NCI-H1417 (cell line): ENCODE measurements at places on chromosomes 1 and 21.

- no peak for DNase-seq
Observed at GRCh38 chr1:1132956-1133750, 17.3 kb upstream of the C1orf159 start.

DNA sequence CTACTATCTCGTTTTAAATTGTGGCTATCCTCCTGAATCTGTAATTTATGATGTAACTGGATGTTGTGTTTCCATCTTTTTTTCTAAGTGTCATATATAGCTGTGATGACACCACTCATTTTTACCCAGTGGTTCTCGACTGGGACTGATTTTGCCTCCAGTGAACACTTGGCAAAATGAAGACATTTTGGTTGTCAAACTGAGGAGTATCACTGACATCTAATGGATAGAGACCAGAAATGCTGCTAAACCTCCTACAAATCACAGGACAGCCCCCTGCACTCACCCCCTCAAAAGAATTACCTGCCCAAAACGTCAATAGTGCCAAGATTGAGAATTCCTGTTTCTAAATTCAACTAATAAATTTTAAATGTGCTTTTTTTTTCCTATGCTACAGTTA lies 1.9 kb downstream of the TRMT13 start:
- DNase-seq = no peak

- DNase-seq = no peak
Observed at GRCh38 chr1:29145739-29146437, 22.2 kb upstream of the TMEM200B start.

GRCh38 chr1:88923224-88923623 lies 31.9 kb upstream of the GTF2B start:
- no peak for DNase-seq

GRCh38 chr21:43728467-43729390 lies 9.8 kb downstream of the PDXK start:
- no peak for DNase-seq

GRCh38 chr1:162165528-162165927 lies 96.0 kb downstream of the NOS1AP start:
- DNase-seq = peak; percentile 18

GRCh38 chr1:151887028-151887427 lies 22.3 kb downstream of the THEM4 start:
- DNase-seq = no peak

- no peak for DNase-seq
Observed at GRCh38 chr1:173295995-173296394, 88.9 kb upstream of the TNFSF4 start.

DNA sequence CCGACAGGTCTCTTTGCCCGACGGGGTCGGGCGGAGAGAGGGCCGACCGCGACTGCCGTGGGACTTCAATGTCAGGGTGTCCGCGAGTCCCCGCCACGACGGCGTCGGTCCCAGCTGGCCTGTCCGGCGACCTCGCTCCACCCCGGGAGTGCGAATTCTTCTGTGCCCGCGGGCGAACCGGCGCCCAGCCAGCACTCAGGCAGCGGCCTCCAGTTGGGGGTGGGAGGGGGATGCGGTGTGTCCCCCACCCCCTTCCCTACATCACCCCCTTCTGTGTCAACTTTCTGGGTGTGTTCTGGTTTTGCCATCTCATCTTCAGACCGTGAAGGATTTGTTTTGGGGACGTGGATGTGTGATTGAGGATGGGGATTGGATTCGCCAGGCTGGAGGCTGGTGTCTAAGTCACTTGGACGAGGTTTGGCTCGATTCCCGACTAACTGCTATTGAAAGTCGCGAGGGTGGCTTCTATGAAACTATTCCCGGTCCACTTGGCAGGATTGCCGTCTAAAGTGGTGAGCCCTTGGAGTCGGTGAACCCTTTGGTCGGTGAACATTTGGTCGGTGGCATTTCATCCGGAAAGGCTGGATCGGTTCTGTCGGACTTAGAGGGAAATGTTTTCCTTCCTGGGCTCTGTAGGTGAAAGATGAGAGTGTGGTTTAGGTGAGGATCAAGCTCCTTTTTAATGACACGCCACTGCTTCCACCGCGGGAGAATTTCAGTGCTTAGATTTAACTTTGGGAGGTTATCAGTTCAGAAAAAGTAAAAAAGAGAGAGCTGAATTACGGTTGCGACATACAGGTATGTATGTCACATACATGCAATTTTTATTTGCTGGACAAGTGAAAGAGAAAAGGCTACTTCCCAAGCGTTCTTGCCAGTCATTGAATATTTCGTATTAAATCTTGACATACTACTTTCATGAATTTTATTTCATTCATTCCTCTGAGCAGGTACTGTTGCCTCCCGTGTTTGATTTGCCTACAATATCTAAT lies 771 bp downstream of the ABCD3 start:
- DNase-seq = peak; percentile 77

DNA sequence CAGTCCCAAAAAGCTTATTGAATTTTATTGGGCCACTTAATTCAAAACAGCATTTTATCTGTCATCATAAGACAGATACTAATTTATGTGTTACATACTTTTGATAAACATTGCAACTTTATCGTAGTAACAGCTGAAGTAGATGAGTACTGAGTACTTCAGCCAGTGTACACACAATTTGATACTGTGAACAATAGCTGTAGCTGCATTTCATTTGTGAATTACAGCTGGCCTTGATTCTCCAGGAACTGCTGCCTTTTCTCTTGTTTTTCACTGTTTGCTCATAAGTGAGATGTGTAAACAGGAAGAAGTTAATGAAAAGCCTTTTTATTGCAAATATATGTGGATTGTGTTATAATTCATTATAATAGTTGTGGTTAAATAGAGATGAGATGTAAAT lies 10.2 kb downstream of the UAP1 start:
- DNase-seq = peak; percentile 31

DNA sequence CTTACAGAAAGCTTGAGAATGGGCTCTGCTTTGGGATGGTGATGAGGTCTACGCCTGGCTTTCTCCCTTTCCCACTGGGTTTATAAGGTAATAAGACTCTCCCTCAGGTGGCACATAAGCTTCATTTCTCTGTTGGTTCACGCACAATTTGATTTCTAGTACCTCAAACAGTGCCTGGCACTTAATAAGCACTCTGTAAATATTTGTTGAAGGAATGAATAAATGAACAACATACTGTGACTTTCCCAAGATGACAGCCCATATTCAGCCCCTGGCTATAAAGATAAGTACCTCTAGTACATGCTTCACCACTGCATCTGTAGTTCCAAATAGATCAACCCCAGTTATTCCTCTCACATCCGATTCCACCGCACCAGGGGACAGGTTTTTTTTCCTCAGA lies 17.8 kb downstream of the COPA start:
- peak; percentile 82 for DNase-seq

DNA sequence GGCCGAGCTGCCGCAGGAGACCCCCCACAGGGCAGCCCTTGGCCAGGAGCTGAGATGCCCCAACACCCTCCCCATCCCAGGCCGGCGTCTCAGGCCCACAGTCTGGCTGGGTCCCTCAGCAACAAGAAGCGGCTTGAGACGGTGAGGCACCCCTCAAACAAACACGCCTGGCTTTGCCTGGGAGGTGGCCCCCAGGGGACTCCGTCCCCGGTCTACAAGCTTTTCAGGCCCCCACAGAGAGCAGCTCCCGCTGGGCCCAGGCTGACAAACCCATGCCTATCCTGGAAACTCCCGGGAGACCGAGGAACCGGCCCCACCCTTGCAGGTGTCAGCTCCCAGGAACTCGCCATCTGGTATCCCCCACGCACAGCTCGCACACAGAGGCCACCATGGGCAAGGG lies 67.0 kb downstream of the ARHGEF16 start:
- DNase-seq = no peak

DNA sequence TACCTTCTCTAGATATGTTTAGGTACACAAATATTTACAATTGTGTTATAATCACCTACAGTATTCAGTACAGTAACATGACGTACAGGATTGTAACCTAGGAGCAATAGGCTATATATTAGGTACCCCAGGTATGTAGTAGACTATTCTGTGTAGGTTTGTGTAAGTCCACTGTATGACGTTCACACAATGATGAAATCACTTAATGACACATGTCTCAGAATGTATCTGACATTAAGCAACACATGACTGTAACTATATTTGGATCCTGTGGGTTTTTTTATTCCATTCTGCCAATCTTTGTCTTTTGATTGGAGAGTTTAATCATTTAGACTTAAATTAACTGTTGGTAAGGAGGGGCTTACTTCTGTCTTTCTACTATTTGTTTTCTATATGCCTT lies 52.1 kb downstream of the STYXL2 start:
- DNase-seq = no peak

- DNase-seq = no peak
Observed at GRCh38 chr1:202752774-202753173, 42.5 kb upstream of the SYT2 start.

DNA sequence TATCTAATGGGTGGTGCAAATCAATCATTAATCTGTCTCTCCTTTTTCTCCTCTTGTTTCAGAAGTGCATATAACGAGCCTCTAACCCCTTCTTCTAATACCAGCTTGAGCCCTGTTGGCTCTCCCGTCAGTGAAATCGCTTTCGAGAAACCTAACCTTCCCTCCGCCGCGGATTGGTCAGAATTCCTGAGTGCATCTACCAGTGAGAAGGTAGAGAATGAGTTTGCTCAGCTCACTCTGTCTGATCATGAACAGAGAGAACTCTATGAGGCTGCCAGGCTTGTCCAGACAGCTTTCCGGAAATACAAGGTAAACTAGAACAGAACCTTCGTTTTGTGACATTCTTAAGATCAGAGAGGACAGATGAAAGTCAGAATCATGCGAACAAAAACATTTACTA lies 25.3 kb upstream of the VAMP3 start:
- no peak for DNase-seq

DNA sequence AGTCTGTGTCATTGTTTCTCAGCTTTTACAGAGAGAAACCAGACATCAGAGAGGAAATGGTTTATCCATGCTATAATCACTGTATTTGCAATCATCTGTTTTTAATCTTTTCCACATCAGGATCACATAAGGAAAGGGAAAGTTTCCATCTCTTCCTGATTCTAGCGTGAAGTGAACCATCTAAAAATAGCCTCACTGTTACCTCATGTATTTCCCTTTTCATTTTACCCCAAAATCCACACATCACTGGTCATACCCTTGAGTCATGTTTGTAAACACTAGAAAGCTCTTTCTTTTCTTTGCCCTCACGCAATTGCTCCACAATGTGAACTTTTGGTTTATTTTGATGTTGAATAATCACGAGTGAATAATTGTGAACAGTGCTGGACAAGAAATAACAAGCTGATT lies 146.0 kb downstream of the PLA2G4A start:
- DNase-seq = no peak

DNA sequence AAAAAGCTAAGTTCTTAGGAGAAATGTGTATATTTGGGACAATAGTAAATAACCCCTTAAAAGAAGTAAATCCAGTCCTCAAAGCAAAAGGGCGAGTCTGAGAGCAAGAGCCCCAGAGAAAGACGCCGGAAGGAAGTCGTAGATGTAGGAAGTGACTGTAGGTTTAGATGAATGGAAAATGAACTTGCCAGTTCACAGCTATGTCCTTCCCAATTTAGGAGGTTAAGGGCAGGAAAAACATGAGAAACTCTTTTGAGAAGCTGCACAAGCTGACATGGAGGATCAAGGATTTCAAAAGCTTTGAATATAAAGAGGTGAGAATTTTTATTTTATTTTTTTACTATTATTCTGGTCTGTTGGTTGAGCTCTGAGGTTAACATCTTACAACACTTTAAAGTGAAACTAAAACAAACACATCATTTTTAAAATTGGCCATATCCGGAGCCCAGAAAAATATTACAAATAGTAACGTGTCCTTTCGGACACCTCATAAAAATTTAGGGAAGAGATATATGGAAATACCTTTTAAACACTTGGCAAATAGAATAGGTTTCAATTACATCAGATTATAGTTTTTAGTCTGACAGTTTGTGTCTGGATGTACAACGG lies 1178.6 kb downstream of the MRPL39 start:
- no peak for DNase-seq

GRCh38 chr1:11245904-11246719 lies 16.2 kb downstream of the MTOR start:
- peak; percentile 60 for DNase-seq

- DNase-seq = no peak
Observed at GRCh38 chr1:197976368-197976767, 59.2 kb downstream of the LHX9 start.

DNA sequence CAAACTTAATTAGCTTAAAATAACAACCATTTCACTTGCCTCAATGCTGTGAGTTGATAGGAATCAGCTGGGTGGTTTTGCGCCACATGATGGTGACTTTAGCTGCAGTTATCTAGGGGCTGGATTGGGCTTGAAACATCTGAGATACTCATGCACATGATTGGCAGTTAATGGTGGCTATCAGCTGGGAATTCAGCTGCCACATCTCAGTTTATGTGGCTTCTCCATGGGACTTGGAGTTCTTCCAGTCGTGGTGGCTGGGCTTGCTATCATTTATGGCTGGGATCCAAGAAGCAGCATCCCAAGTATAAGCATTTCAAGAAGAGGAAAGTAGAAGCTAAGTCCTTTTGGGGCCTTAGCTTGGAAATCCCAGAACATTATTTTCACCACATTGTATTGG lies 36.4 kb downstream of the PDC start:
- no peak for DNase-seq

GRCh38 chr1:229627003-229627402 lies 956 bp downstream of the URB2 start:
- no peak for DNase-seq

DNA sequence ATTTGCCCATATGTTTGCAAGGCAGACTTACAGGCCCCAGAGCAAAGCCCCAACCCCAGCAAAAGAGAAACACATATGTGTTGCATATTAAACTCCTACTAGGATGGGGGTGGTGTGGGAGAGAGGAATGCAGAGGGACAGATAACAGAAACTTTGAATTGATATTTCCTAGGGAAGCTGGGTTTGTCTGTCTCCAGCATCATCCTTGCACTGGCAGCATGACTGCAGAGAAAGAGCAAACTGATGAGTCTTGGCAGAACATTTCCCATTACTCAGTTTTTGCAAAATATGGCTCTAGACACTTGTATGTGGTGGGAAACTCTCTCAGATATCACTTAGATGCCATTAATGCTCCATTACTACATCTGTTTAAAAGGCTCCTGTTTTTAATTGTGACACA lies 43.8 kb upstream of the MARK1 start:
- DNase-seq = no peak

- DNase-seq = peak; percentile 77
Observed at GRCh38 chr1:214439352-214440119, 111.9 kb downstream of the PTPN14 start.
